ENCODE measurements at places on chromosomes 6 and 20. TPM values are rescaled to one million over a fixed set of nuclear protein-coding genes. Genes with fewer than 3 reads are reported as not detected.

- DNase-seq, result no peak
These were observed 1042.7 kb downstream of the EPHA7 start for GRCh38 chr6:92376691-92377090.

DNA sequence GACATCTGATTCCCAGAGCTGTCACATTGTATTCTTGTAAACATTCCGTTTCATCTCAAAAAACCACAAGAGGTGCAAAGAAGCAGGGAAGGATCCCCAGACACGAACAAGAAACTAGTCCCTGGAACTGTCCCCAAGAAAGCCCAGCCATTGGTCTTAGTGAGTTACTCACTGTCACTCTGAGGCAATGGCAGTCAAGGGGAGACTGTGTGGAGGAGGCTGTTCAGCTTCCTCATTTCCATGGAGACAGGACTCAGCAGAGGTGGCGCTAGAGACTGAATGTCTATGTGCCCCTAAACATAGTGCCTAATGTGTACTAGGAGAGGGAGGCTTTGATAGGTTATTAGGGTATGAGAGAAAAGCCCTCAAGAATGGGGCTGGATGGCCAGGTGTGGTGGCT lies 11.1 kb downstream of the ULBP1 start:
- no peak for DNase-seq

GRCh38 chr6:51028276-51028675 lies 209.6 kb downstream of the TFAP2B start:
- no peak for DNase-seq

The IL17A gene
- total RNA-seq, result not detected

- DNase-seq, result no peak
These were observed 47.9 kb downstream of the KHDC1L start for GRCh38 chr6:73177221-73177944.

- no peak for DNase-seq
These were observed 10.3 kb upstream of the ADGRG6 start for GRCh38 chr6:142291512-142291911.

GRCh38 chr6:141464490-141464889 lies 668.2 kb upstream of the GJE1 start:
- DNase-seq, result no peak

The FBXO30 gene
- 8.1 TPM for total RNA-seq

DNA sequence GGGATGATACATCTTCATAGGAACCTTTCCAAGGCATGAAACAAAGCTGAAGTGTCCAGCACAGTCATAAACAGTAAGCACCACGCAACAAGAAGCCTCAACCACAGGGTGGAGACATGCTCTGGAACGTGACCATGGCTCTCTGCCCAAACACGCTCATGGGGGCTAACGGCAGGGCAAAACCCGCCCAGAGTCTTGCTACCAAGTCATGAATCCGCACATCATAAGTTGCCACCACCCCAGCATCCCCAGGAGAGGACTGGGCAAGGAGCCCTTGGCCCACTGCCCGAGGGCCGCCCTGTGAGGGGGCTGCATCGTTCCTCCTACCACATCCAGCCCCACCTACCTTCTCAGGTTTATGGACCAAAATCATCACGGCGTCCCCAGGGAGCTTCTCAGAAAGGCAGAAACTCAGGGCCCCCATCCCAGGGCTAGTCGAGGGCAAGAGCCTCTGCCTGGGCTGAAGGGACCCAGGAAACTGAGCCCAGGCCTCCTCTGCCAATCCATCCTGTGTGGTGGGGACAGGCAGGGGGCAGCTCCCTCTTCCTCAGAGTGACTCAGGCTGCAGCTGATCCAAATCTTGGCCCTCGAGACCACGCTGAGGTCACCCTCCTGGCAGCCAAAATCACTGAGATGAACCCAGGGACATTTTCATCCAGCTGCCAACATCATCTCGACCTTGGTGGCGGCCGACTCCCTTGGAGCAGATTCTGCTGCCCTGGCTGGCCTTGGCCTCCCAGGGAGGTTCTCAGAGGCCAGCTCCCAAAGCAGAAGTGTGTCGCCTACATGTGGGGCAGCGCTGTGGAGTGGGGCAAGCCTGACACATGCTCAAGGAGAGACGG lies 42.6 kb downstream of the BMP7 start:
- DNase-seq, result no peak

The KIZ gene
- total RNA-seq, result 20.3 TPM

The MTG2 gene
- 29.9 TPM for total RNA-seq

GRCh38 chr20:23928788-23929187 lies 49.2 kb upstream of the CST5 start:
- no peak for DNase-seq

- DNase-seq, result no peak
These were observed 12.8 kb upstream of the ELOVL5 start for GRCh38 chr6:53361549-53362031.

The ZCCHC3 gene
- 9.1 TPM for total RNA-seq

DNA sequence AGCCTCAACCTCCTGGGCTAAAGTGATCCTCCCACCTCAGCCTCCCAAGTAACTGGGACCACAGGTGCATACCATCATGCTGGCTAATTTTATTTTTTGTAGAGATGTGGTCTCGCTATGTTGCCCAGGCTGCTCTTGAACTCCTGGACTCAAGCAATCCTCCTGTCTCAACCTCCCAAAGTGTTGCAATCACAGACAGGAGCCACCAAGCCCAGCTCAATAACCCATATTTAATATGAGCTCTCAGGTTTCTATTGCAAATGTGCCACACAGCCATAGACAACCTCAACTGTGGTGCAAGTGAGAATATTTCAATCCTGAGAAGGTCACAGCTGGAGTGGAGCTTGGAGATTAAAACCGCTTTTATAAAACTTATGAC lies 14.4 kb downstream of the JPH2 start:
- DNase-seq, result no peak

GRCh38 chr6:137754366-137754765 lies 112.7 kb upstream of the TNFAIP3 start:
- DNase-seq, result no peak

The NRSN1 gene
- not detected for total RNA-seq
